NCI-H2081 treated with DMSO at 0.1 percent for 48 hours (cell line): ENCODE measurements at places on chromosomes 4 and X.
A peak's percentile ranks its signal among the peaks of the same experiment; 100 is the strongest.

- no peak for DNase-seq
Observed at GRCh38 chr4:76712564-76712963, 185.4 kb downstream of the SOWAHB start.

- no peak for DNase-seq
Observed at GRCh38 chrX:19743386-19743785, 144.0 kb downstream of the SH3KBP1 start.

- no peak for DNase-seq
Observed at GRCh38 chr4:28469886-28470285, 1609.2 kb downstream of the STIM2 start.

DNA sequence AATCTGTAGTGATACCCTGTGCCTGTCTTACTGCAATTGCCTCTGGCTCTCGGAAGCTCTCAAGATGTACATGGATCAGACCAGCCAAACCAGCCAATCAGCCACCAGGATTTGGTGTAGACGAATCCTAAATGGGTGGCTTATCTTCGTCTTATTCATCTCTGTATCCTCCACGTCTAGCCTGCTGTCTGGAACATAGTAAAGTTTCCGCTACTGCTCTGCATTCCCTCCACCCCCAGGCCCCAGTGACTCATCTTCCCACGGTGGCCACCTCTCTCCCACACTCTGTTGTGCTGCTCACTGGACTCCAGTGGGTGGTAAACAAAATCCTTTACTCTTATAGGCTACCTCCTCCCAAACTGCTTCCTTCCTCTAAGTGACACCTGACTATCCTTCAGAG, 37.8 kb downstream of the SEPTIN6 start:
- DNase-seq, result no peak

- no peak for DNase-seq
Observed at GRCh38 chrX:115892787-115893671, 277.5 kb upstream of the AGTR2 start.

DNA sequence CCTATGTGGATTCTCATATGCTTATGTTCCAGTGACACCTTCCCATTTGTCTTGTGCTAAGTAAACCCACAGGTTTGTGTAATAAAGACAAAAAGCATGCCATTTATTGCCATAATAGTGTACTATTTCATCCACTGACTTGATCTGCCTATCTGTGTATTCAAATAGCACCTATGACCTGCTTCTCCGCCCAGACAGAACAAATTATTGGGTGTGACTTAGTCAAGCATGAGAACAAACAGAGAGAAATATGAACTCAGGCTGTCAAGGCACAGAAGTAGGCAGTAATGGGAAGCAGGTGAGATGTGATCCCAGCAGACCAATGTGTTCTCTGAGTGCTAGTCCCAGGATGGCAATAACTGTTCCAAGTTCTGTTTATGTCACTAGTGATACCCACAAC, 25.4 kb downstream of the ELOVL6 start:
- peak; percentile 76 for DNase-seq

DNA sequence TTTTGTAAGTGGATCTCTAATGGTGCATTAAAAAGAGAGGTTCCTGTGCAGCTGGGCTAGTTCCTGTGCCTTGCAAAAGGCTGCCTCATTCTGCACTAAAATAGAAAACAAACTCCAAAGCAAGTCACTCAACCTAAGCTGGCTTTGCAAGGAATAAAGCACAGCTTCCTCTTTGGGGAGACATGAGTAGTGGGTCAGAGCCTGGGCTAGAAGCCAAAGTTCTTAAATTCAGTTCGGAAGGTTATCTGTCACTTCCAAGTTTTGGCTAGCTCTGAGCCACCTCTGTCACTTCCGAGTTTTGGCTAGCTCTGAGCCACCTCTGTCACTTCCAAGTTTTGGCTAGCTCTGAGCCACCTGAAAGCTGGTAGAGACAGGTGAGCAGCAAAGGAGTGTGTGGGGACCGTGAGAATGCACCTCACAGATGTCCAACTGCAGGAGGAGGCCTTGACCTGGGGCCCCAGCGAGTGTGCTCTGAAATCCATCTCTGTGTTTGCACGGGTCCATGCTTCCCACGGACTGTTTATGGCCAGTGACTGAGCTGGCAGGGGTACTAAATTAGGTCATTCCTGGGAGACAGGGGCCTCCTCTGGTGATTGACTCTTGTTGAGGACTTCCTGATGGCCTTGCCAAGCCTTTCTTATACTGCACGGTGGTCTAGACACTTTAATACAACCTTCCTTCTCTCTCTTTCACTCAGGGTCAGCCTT, 36.4 kb upstream of the MAMLD1 start:
- no peak for DNase-seq

DNA sequence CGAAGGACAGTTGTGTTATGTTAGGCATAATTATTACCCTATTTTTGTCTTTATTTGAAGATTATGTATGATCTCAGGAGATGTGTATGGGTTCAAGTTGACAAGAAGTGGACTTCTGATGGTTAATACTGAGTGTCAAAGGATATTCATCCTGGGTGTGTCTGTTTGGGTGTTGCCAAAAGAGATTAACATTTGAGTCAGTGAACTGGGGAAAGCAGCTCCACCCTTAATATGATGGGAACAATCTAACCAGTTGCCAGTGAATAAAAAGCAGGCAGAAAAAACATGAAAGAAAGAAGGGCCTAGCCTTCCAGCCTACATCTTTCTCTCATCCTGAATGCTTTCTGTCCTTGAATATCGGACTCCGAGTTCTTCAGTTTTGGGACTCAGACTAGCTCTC, 332.6 kb downstream of the DTHD1 start:
- no peak for DNase-seq

- DNase-seq, result no peak
Observed at GRCh38 chr4:77586951-77587383, 18.7 kb upstream of the CXCL13 start.

GRCh38 chr4:122785099-122785498, 41.5 kb upstream of the FGF2 start:
- DNase-seq, result no peak

GRCh38 chr4:73021634-73022033, 47.9 kb downstream of the COX18 start:
- no peak for DNase-seq

DNA sequence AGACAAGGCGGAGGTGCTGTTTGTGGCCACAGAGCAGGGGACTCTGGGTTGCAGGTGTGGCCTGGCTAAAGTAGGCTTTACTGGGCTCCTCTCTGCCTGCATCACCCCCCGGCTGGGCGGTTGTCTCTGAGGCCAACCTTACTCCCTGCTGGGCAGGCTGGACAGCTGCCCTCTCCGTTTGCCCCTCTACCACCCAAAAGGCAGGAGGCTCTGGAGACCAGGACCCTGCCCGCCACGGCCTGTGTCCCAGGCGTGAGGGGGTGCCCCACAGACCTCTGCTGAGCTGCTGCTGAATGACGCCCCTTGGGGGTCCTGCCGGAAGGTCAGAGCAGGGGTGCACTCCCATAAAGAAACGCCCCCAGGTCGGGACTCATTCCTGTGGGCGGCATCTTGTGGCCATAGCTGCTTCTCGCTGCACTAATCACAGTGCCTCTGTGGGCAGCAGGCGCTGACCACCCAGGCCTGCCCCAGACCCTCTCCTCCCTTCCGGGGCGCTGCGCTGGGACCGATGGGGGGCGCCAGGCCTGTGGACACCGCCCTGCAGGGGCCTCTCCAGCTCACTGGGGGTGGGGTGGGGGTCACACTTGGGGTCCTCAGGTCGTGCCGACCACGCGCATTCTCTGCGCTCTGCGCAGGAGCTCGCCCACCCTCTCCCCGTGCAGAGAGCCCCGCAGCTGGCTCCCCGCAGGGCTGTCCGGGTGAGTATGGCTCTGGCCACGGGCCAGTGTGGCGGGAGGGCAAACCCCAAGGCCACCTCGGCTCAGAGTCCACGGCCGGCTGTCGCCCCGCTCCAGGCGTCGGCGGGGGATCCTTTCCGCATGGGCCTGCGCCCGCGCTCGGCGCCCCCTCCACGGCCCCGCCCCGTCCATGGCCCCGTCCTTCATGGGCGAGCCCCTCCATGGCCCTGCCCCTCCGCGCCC, 920 bp downstream of the HTT-AS start:
- DNase-seq, result no peak

- DNase-seq, result no peak
Observed at GRCh38 chrX:120251471-120252011, 929 bp downstream of the ZBTB33 start.

DNA sequence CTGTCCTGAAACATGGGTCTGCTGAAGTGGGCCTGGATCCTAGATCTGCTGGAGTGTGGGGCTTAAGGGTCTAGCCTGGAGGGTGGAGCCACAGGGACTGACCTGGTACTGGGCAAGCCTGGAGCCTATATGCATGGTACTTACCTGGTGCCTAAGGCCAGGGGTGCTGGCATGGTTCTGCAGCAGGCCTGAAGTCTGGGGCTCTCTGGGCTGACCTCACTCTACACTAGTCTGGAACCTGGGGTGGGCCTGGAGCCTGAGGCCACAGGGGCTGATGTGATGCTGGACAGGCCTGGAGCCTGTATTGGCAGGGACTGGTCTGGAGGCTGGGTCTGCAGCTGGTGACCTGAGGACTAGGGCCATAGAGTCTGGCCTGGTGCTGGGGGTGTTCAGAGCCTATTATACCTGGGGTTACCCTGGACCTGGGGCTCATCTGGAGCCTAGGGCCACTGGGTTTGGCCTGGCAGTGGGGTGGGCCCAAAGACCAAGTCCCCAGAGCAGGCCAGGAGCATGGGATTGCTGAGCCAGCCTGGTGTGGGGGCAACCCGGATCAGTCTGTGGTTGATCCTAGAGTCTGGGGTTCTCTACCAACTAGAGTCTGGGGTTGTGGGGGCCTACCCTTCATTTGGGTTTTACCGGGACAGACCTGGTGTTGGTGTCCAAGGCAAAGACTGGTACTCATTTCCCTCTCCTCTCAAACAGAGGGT, 179.6 kb downstream of the SLC4A4 start:
- no peak for DNase-seq

DNA sequence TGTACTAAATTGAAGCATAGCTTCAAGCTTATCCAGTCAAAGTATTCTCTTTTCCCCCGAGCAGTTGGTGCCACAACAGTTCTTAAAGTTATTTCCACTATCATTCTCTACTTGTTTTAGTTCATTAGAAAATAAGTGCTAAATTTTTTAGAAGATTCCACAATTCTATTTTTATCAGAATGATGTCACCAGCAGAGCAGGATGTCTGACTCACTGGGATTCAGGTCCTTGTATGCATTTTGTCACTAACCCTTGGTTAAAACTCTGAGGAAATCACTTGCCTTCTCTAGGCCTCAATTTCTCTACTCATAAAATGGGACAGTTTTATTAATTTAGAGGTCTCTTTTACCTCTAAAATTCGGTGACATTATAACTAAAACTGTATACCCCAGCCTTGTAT, 3.4 kb downstream of the DDX53 start:
- DNase-seq, result no peak

DNA sequence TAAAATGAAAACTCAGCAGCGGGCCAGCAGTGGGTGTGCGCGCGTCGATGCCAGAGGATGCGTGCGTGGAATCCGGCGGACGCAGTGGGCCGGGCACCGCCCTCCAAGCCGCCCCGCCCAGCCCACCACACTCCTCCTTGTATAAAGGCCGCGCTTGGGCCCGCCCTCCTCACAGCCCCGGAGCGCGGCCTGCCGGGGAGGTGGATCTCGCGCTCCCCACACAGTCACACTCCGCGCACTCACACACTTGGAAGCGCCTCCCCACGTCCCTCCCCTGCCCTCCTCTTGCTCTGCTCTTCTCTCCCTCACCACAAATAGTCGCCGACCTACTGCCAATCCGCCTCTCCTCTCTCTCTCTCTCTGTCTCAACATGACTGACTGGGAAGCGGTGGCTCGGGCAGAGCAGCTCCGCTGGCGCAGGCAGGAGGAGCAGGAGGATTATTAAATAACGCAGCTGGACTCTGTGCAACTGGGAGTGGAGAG, at the start of gene CCSER1:
Gene CCSER1 (plus strand): TSS at position 172 of the 483 bp plus-strand sequence.
- peak; percentile 21 for DNase-seq

- DNase-seq, result no peak
Observed at GRCh38 chrX:19040373-19040772, 56.5 kb upstream of the PHKA2 start.

DNA sequence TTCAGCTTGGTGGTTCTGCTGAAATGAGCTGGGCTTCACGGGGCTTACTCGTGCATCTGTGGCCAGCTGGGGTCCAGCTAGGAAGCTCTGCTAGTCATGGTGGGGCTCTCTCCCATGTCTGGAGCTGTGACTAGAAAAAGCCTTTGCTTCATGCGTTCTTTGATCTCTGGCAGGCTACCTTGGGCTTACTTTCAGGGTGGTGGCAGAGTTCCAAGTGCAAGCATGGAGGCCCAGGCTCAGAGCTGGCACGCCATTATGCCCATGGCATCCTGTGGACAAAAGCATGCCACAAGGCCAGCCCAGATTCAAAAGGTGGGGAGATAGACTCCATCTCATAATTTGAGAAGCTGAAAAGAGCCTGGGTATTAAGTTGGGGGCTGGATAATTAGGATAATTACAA, 55.4 kb upstream of the GBA3 start:
- no peak for DNase-seq

- peak; percentile 75 for DNase-seq
Observed at GRCh38 chr4:44720371-44720770, 6.0 kb downstream of the GNPDA2 start.

DNA sequence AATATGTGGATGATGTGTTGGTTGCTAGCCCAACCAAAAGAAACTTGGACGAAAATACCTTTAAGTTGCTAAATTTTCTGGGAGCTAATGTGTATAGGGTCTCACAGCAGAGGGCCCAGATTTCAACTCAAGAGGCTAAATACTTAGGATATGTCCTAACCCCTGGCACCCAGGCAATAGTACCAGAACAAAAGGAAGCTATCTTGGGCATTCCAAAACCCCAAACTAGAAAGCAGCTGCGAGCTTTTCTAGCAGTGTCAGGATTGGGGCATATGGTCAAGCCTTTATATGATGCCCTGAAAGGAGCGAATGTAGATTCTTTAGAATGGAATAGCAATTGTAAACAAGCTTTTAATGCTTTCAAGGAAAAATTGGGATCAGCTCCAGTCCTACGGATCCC, 10.6 kb downstream of the CXCL2 start:
- no peak for DNase-seq

DNA sequence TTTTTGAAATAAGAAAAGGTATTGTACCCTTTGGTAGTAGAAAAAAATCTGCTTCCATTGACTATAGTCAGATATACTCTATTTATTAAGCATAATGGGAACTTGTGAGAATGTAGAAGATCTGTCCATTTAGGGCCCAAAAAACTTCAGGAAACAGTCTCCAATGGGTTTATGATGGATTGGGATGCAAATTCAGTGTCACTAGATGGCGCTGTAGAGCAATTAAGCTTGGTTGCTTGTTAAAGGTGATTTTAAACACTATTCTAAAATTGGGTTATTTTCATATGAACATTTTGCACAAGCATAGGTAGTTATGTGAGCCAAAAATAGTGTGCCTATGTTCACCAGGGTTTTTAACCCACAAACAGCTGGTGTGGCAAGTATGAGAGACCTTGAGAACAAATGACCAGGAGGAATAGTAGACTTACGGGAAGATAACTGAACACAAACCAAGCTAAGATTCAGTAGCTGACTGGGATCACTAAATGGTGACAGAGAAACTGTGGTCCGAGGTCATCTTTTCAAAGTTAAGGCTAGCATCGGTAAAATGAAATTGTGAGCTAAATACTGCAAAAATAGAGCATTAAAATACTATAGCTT, 80.3 kb upstream of the LSM6 start:
- no peak for DNase-seq

- DNase-seq, result no peak
Observed at GRCh38 chr4:1050486-1051213, 39.2 kb downstream of the FGFRL1 start.
